ENCODE measurements at places on chromosomes 4 and X.

GRCh38 chr4:127868196-127868595 is 12.5 kb upstream of the PLK4 start:
- DNase-seq = no peak

DNA sequence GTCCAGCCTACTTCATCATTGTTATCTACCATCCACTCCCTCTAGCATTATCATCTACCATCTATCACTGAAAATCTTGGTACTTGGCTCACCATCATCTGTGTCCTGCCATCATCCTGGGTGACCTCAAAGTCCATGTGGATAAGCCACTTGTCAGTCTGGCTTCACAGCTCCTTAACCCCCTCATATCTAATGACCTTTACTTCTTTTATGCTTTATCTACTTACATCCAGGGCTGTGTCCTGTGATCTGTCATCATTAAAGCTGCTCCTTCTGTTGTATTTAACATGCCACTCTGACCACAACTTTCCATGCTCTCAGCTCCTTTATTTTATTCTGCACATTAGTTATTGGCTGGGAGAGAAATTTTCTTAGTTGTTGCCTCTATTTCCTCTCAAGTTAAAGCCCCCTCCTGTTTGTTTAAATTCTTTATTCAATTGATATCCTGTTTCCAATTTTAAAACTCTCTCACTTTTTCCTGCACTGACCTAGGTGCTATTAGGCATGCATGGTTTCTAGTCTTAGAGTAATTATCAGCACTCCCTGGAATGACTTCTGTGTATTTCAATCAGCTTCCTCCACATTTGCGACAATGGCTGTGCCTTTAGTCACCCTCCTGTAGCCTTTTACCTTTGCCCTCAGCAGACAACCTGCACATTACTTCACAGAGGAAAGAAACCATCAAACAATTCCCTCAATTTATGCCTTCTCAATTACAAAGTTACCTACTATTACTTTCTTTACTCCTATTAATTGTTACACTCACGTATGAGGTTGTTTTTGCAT is 8.1 kb upstream of the FABP2 start:
- DNase-seq = no peak

GRCh38 chr4:7529368-7530080 is 94.8 kb upstream of the PSAPL1 start:
- no peak for DNase-seq

- no peak for DNase-seq
Measured at GRCh38 chrX:154761977-154762536, 607 bp upstream of the DKC1 start.

GRCh38 chr4:159655547-159655946 is 552.7 kb downstream of the RAPGEF2 start:
- no peak for DNase-seq

GRCh38 chr4:14607578-14607977 is 394.7 kb upstream of the CPEB2 start:
- no peak for DNase-seq

DNA sequence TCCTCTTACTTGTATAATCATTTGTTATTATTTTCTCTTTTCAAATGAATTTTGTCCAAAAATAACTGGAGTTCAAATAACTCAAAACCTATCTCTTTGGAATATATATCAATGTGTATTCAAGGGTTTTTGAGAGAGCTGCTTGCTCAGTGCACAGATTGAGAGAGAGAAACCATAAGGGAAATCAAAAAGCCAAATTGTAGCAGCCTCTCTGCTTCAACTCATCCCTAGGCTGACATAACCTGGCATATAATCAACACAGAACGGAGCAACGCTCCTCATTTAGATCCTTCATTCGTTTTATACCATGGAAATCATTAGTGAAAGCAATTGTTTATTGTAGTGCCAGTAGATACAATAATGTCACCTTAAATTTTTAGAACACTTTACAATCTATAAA is 1.8 kb upstream of the GPM6A start:
- no peak for DNase-seq

DNA sequence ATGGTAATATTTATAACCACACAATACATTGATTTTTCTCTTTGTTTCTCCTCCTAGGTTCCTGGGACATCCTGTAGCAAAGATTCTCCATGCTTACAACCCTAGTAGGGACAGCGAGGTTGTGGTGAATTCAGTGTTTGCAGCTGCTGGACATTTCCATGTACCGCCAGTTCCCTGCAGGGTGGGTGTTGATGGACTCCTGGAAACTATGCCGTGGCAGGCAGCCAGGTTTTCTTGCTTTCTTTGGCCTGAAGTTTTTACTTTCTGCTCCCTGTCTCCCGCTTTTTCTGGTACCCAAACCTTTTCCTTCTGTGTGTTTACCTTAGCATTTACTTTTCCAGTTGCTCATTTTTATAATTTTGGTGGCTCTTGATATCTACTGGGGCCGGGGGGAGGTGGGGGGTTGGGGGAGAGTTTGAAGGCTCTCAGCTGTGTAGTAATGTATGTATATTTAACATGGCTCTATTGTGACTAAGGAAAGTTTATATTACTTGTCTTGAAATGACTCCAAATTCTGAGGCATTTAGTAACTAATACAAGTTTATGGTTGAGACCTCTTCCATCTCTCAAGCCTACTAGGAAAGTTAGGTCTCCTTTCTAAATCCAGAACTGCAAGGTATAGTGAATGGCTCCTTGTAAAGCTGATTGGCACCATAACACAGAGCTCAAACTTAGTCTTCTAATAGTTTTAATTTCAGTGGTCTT is 89.7 kb downstream of the TMEM131L start:
- DNase-seq = no peak

DNA sequence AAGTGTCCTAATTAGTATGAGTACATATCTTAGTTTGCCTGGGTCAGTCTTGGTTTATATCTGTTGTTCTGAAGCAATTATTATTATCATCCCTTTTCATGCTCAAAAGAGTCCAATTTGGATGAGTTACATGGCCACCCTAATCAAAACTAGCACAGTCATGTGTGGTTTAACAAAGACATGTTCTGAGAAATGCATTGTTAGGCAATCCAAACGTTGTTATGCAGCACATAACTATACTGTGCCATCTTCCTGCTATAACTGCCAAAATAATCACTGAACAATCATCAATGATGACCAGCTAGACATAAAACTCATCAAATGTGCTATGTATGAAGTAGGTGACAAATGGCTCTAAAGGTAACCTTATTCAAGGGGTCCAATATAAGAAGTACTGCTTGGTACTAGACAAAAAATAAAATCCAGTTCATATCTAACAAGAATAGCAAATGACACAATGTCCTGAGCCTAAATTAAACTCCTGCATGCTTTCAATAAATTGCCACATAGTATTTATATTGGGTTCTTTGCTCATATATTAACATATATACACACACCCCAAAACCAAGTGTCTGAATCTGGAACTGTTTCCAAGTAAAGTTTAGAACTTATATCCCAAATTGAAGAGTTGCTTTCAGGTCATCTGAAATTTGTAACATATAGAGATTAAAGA is 41.9 kb downstream of the CNOT6L start:
- DNase-seq = no peak

- DNase-seq = no peak
Measured at GRCh38 chrX:115330498-115331168, 41.1 kb downstream of the LUZP4 start.

GRCh38 chr4:118757761-118758251 is 72.6 kb downstream of the METTL14 start:
- DNase-seq = no peak

Measured in T-helper 17 cell (primary cell).